ENCODE measurements at places on chromosomes 6 and 20. TPM values are rescaled to one million over a fixed set of nuclear protein-coding genes. Genes with fewer than 3 reads are reported as not detected.

The LPA gene
- total RNA-seq: 0.48 TPM

The MAP3K5 gene
- total RNA-seq: 52.7 TPM

- H3K4me1 ChIP-seq: no peaks in the 10 kb centered on the region
- H3K27me3 ChIP-seq: no peaks in the 10 kb centered on the region
- H3K36me3 ChIP-seq: no peaks in the 10 kb centered on the region
These were observed 84.5 kb upstream of the LRFN2 start for GRCh38 chr6:40671694-40672050.

DNA sequence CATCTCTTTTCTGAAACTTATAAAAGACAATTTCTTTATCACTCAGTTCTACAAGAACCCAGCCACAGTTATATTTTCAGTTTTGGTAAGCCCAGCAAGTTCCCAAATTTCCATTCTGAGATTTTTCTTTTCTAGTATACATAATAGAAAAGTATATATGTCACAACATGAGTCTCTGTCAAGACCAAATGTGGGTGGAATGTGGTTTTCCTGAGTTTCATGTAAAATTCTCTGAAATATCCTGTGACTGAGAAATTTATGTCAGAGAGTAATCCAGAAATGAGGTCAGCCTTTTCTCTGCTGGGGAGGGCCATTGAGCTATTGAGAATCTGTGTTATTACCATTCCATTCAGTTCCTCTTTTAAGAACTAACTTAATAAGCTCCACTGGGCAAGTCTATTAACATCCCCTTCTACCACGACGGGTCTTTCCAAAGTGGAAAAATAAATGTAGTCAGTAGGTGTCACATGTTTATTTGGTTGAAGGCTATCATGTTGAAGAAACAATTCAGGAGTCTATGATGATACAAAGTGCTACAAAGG is 100.7 kb upstream of the HMGN3 start:
- DNase-seq: no peak
- H3K4me3 ChIP-seq: no peak overlapping the region
- H3K4me1 ChIP-seq: no peaks in the 10 kb centered on the region

DNA sequence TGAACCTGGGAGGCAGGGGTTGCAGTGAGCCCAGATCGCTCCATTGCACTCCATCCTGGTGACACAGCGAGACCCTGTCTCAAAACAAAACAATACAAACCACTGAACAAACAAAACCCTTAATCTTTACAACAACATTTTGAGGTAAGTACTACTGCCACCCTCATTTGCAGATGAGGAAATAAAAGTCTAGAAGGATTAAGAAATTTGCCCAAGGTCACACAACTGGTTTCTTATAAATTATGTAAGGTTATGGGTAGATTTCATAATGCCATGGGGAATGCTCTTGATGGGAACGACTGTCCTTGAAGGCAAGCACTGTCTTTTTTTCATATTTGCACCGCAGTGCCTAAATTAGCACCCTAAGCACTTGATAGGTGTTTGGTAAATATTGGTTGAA is 13.8 kb upstream of the B4GALT5 start:
- DNase-seq: no peak
- H3K4me3 ChIP-seq: no peak overlapping the region
- H3K4me1 ChIP-seq: no peaks in the 10 kb centered on the region
- no peaks in the 10 kb centered on the region for H3K27me3 ChIP-seq

- H3K4me3 ChIP-seq: no peak overlapping the region
- no peaks in the 10 kb centered on the region for H3K27me3 ChIP-seq
These were observed 39.0 kb downstream of the RNF8 start for GRCh38 chr6:37392821-37393220.

DNA sequence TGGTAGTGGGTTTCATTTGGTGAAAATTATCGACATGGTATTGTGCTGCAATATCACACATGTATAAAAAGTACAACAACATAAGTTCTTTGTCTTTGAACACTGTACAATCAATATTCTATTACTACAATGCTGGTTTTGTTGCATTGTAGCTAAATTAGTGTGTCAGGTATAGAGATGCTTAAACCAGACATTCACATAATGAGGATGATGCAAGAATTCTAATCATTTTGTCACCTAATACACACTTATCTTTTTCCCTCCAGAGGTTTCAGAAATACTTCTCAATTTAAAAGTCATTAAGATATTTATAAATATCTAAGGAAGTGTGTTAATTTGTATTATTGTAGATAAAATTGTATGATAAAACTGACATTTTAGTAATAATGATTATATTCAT is 174.8 kb upstream of the MAN1A1 start:
- no peak overlapping the region for H3K27ac ChIP-seq
- H3K4me1 ChIP-seq: no peaks in the 10 kb centered on the region
- no peak for DNase-seq
- H3K4me3 ChIP-seq: no peak overlapping the region
- H3K36me3 ChIP-seq: no peaks in the 10 kb centered on the region

GRCh38 chr6:159788276-159788675 is 1.1 kb downstream of the TCP1 start:
- H3K4me1 ChIP-seq: peaks cover 38% of the 10 kb centered on the region
- H3K27me3 ChIP-seq: no peaks in the 10 kb centered on the region
- peak overlapping the region; percentile 100 for H3K27ac ChIP-seq
- DNase-seq: no peak
- H3K4me3 ChIP-seq: peak overlapping the region; percentile 82

DNA sequence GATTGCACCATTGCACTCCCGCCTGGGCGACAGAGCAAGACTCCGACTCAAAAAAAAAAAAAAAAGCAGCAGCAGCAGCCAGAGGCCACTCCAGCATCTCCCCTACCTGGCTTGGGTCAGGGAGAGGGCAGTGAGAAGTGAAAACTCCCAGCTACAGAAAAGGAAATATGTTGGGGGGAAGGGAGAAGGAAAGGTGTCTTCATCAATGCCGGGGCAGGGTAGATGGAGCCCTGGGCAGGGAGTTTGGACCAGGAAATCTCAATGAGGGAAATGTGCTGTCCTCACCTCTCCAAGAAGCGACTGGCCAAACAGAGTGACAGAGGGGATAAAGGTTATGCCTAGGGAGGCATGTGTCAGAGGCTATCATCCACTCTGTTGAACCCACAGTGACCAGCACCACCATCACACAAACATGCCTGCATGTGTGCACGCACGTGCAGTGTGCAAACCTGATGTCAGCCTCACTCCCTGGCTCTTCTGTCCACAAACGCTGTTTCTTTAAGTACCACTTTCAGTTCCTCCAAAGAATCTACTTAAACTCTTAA is 887 bp upstream of the AIF1 start:
- H3K27ac ChIP-seq: peak overlapping the region; percentile 53
- H3K27me3 ChIP-seq: no peaks in the 10 kb centered on the region
- no peak for DNase-seq
- H3K4me3 ChIP-seq: no peak overlapping the region

DNA sequence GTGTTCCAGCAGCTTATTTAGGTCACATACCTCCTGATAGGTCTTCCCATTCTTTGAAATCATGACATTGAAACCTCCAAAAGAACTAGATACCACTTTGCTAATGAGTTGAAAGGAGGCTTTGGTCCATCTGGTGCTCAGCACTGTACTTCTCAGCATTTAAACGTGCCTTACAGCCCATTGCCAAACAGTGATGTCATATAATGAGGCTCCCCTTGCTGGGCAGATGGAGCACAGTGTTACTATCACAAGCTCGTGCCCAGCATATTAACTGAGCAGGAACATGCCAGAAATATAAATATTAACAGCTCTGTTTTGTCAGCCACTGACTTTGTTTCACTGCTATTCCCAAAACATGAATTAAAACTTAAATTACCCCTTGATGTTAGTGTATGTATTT is 25.5 kb upstream of the MAPK13 start:
- no peaks in the 10 kb centered on the region for H3K27me3 ChIP-seq
- H3K4me1 ChIP-seq: peaks cover 9% of the 10 kb centered on the region
- DNase-seq: no peak
- H3K27ac ChIP-seq: no peak overlapping the region

The SIRPD gene
- total RNA-seq: not detected

DNA sequence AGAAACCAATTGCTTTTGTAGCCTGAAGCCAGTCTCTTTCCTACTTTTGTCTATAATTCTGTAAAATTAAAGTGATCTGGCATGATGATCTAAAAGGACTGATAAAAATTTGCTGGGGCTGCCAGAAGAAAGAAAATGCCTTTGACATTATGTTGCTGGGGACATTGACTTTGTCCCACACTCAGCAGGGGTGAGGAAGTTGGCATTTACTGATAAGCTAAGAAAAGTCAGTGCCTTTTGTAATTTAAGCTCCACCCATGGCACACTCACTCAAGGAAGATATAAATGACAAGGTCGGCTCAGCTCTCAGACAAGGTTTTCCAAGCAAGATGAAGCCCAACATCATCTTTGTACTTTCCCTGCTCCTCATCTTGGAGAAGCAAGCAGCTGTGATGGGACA is at the start of gene SEMG1:
Gene SEMG1, plus strand, starts transcription at position 309 of the 400 bp plus-strand sequence. Its CDS starts 21 bp downstream, at position 330.
- no peak within 1 kb of the TSS for H3K27ac ChIP-seq
- no peaks in the 10 kb centered on the region for H3K36me3 ChIP-seq
- H3K4me3 ChIP-seq: no peak within 1 kb of the TSS
- H3K4me1 ChIP-seq: no peaks in the 10 kb centered on the region

- no peaks in the 10 kb centered on the region for H3K4me1 ChIP-seq
- DNase-seq: no peak
These were observed 10.1 kb downstream of the CRYBG1 start for GRCh38 chr6:106370639-106371038.

DNA sequence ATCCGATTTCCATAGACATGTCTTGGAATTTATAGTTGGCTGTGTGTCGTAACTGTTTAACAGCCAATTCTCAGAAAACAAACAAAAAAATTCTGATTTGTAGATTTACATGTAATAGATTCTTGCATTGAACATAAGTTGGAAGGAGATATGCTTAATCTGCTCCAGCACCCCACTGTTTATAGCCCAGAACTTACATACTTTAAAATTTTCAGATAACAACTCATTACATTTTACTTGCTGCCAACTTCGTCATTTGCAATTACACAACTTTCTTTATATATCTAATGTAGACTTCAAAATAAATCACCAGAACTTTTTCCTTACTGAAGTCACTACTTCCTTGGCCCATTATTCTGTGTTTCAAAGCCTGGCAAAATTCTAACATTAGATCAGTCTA is 472.3 kb upstream of the EYS start:
- no peak overlapping the region for H3K27ac ChIP-seq
- no peak overlapping the region for H3K4me3 ChIP-seq
- H3K4me1 ChIP-seq: no peaks in the 10 kb centered on the region
- no peaks in the 10 kb centered on the region for H3K27me3 ChIP-seq

The GINS1 gene
- total RNA-seq: not detected

- no peak overlapping the region for H3K27ac ChIP-seq
- no peak overlapping the region for H3K4me3 ChIP-seq
- H3K36me3 ChIP-seq: no peaks in the 10 kb centered on the region
- H3K27me3 ChIP-seq: no peaks in the 10 kb centered on the region
These were observed 1176.0 kb upstream of the GJE1 start for GRCh38 chr6:140956571-140957369.

GRCh38 chr20:10665791-10666190 is 8.0 kb downstream of the JAG1 start:
- peaks cover 53% of the 10 kb centered on the region for H3K4me1 ChIP-seq
- H3K27ac ChIP-seq: peak overlapping the region; percentile 77
- no peaks in the 10 kb centered on the region for H3K36me3 ChIP-seq
- no peak overlapping the region for H3K4me3 ChIP-seq

DNA sequence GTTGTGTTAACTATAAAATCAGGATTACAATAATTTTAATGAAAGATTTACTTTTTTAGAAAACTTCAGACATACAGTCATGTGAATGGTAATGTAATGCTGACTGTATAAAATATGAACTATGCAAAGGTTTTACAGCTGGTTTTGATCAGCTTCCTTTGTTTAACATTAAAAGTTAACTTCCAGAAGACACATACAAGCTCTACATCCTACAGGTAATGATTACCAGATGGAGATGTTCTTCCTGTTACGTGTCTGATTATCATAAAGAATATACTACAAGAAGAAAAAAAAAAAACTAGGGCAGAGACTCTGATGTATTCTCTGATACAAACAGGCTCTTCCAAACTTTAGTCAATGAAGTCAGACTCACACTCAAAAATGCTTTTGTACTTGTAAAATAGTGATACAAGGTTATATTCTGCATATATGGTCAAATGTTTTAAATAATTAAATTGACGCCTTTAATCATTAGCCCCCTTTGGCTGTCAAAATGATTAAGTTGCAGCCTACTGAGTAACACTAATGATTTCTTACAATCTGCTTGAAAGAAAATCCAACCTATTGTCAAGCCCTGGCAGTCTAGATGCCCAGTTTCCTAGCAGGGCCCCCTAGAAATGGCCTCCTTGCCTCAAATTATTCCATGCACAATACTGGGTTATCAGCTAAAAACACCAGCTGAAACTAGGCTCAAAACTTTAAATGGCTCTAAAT is 251.8 kb upstream of the RUNX2 start:
- no peak overlapping the region for H3K27ac ChIP-seq
- no peaks in the 10 kb centered on the region for H3K36me3 ChIP-seq
- DNase-seq: no peak
- no peaks in the 10 kb centered on the region for H3K27me3 ChIP-seq

- no peak for DNase-seq
- H3K4me1 ChIP-seq: peaks cover 4% of the 10 kb centered on the region
- H3K36me3 ChIP-seq: no peaks in the 10 kb centered on the region
- H3K27ac ChIP-seq: no peak overlapping the region
- no peak overlapping the region for H3K4me3 ChIP-seq
- H3K27me3 ChIP-seq: no peaks in the 10 kb centered on the region
These were observed 428.8 kb upstream of the JARID2 start for GRCh38 chr6:14817074-14817473.

DNA sequence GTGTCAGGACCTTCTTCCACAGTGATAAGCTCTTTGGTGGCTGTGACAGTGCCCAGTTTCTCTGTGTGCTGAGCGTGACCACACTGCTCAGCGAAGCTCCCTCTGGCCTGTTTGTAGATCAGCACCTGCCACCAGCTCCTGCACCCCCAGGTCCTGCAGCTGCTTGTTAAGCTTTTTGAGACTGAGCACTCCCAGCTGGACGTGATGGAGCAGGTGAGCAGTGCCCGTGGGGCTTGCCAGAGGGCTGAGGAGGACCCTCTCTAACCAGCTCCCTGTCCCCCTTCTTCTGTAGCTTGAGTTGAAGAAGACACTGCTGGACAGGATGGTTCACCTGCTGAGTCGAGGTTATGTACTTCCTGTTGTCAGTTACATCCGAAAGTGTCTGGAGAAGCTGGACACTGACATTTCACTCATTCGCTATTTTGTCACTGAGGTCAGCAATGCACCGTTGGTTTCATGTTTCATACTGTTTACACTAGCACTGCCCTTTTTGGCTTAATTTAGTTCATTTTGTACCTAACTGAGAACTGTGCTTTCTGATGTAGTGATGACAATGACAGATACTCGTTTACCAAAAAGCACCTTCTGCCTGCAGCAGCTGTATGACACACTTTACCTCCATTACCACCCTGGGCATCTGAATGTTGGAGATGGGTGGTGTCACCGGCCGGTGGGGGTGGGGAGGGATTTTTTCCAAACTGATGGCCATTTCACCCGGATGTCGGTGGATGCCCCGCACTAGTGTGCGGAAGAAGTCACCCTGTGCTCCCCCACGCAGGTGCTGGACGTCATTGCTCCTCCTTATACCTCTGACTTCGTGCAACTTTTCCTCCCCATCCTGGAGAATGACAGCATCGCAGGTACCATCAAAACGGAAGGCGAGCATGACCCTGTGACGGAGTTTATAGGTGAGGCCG is 12.5 kb downstream of the NELFCD start:
- no peak for DNase-seq
- H3K27me3 ChIP-seq: no peaks in the 10 kb centered on the region
- peaks cover 66% of the 10 kb centered on the region for H3K36me3 ChIP-seq
- H3K4me3 ChIP-seq: no peak overlapping the region

Data from transverse colon (tissue), 4 donors.